Amygdala (tissue), 56 donors: ENCODE measurements at places on chromosomes 1 and 21.

DNA sequence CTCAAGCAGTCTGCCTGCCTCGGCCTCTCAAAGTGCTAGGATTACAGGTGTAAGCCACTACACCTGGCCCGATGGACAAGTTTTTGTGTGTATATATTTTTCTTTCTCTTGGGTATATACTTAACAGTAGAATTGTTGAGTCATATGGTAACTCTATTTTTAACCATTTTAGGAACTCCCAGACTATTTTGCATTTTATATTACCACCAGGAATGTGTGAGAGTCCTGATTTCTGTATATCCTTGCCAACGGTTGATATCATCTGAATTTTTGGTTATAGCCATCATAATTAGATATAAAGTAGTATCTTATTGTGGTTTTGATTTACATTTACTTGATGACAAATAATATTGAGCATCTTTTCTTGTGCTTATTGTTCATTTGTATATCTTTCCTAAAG is 20.7 kb downstream of the FNBP1L start:
- no peak for DNase-seq

DNA sequence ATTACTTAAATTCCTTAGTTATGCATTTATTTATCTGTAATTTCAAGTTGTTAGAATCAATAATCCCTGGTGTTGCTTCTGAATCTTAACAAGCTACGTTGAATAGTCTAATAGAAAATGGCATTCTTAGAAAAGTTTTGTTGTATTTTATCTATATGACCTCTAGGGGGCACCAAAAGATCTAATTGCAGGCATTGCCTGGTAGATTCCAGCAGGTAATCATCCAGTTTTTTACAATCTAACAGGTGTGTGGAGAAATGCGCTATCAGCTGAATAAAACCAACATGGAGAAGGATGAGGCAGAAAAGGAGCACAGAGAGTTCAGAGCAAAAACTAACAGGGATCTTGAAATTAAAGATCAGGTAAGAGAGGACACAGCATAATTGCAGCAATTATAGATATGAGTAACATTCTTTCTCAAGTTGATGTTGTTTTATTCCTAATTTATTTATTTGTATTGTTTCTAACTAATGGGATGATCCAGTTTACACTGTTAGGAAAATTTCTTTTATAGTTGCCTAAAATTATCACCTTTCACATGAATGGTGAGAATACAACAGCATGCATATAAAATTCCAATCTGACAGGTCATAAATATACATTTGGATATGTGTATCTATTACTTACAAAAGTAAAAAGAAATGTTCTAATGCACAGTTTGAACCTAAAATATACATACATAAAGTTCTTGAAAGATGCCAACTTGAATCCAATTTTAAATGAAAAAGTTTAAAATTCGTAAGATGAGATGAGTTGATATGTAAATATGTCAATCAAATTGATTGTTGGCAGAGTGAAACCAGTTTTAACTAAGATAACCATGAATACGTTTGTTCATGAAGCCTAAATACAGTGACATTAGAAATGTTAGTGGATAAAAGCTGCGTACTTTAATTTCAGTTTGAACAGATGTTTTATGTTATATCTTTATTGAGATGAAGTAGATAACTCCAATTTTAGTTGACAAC is 88.4 kb downstream of the SDCCAG8 start:
- no peak for DNase-seq

- DNase-seq, result peak; percentile 23
Measured at GRCh38 chr1:4397196-4397595, 257.2 kb upstream of the AJAP1 start.

DNA sequence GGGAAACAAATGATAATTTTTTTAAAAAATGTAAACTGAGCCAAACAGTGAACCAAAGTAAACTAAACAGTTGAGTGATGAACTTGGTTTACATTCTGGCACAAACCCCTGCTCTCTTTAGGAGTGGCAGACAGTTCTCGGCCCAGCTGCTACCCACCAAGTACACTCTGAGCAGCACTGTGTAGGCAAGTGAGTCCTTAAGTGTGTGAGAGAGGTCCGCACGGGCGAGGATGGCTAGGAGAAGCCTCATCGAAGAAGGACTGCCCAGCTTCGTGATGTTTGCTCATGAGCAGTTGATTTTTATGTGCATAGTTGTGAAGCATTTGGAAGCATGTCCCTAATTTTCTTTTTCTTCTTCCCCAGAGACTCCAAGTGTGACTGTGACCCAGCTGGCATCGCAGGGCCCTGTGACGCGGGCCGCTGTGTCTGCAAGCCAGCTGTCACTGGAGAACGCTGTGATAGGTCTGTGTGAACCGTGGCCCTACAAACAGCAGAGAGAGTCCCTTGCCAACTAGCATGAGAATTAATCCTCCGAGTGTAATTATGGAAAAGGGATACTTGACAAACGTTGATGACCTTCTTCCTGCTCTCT is 32.1 kb downstream of the LAMC2 start:
- no peak for DNase-seq

GRCh38 chr1:23810818-23811540 is 10.4 kb upstream of the GALE start:
- DNase-seq, result no peak

DNA sequence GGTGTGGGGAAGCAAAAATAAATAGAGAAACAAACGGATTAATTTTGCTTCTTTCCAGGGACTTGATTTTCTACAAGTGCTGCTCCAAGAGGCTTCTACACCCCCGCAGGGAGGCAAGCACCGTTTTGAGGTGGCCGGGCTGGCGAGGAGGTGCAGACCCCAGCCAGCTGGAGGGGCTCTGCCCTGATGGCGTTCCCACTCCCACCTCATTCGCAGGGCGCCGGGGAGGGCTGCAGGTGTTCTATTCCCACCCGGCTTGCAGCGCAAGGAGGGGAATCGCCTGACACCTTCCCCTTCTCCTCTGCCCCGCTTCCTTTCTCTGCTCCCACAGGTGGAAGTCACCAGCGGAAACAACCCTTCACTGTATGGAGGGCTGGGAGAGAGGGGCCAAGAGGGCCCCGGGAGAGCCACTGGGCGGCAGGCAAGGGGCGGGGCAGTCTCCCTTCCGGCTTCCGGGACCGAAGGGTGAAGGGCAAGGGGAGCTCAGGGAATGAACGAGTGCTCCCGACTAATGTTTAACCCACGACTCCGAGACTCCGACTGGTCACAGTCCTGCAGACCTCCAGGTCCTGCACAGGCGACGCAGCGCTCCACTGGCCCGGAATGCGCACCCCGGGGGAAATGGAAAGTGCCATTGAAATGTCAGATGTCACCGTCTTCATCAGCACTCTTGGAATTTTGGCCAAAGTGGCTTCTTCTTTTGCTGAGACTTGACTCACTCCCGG is 29.1 kb downstream of the TEX35 start:
- no peak for DNase-seq

DNA sequence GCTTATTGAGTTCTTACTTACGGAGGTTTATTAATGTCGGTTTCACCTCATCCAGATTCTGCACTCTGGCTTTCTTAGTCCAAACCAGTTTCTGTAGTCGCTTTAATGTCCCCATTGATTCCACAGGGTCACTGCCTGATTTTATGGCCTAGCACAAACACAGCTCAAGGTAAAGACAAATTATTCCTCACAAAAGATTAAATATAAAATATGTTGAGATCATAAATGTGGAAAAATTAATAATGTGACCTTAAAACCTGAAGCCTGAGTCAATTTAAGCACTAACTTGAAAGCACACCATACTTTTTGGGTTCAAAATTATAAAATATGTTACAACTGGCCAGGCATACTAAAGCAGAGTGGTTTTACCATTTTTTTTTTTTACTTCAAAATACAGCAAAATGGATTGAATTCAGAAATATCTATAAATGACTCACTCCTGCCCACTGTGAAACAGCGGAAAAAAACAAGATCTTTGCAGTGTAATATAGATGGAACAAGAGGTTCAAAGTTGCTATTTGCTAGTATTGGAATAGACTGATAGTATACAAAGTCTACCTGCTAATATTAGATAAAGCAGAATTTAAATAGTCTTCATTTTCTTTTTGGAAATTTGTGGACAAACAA is 37.6 kb upstream of the SAMSN1 start:
- DNase-seq, result no peak

- peak; percentile 51 for DNase-seq
Measured at GRCh38 chr1:109277434-109278204, 5.3 kb downstream of the PSRC1 start.

DNA sequence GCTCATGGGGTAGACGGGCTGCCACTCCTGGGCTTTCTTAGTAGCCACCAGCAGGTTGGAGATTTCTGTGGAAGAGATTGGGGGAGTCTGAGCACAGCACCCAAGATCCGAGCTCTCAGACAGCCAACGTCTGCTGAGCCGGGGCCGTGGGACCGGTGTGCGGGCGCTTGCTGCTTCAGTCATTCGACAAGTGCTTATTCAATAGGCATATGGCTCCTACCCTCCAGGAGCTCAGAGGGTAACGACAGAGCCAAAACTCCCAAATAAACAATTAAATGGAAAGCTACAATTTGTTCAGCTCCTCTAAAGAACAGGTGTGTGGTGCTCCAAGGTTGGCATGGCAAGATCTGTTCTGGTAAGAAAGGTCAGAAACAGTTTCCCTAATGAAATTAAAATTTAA is 106.0 kb downstream of the RAVER2 start:
- no peak for DNase-seq

GRCh38 chr1:226748306-226748705 is 9.2 kb upstream of the ITPKB start:
- DNase-seq, result no peak

GRCh38 chr1:67853704-67854103 is 20.4 kb upstream of the GNG12 start:
- DNase-seq, result peak; percentile 38

GRCh38 chr1:199377211-199377610 is 650.3 kb upstream of the NR5A2 start:
- no peak for DNase-seq

DNA sequence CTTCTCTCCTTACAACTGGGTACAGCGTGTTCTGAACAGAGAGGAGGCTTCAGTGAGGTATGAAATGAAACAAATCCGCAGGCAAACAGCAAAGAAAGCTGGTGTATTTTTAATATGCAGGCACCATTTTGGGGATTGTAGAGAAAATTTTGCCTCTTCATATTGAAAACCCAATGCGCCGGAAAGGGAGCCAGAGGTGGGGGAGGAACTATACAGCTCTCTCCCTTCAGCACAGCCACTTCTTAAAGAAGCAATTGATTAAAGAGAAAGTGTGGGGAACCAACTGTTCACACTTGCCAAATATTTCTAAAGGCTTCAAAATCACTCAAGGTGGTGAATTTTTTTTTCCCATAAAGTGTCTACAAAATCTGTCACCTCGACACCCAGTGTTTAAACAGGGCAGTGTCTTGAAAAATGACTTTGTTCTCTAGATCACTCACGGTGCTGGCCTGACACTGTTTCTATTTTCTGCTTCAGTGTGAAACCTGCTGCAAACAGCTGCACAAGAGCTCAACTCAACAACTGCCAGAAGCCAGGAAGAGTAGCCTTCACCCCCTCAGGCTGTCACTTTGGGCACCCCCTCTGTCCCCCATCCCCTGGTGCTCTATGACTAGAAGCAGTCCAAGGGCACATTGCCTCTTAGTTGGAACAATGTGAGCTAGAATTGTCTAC is 123.8 kb upstream of the CTTNBP2NL start:
- DNase-seq, result no peak

DNA sequence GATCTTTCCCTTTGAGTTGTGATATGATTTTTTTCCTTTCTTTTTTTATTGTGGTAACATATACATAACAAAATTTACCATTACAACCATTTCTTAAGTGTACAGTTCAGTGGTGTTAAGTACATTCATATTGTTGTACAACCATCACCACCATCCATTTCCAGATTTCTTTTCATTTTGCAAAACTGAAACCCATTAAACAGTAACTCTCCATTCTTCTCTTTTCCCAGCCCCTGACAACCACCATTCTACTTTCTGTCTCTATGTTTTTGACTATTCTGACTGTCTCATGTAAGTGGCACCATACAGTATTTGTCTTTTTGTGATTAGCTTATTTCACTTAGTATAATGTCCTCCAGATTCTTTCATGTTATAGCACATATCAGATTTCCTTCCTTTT is 30.3 kb downstream of the CEP350 start:
- no peak for DNase-seq

DNA sequence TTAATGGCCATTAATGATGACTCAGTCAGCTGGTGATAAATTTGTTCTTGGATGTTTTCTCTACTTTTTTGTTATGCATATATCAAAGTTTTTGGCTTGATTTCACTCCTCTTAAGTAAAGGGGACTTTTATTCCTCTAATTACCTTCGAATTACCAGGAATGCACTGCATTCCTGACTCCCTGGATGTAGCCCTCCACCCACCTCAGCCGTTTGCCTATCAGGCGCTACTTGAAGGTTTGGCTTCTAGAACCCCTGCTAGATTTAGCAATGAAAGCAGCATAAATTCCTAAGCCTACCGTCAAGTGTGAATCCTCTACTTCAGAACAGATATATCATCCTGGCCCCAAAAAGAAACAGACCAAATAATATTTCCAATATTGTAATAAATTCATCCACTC is 387.8 kb upstream of the ADGRL2 start:
- DNase-seq, result no peak

DNA sequence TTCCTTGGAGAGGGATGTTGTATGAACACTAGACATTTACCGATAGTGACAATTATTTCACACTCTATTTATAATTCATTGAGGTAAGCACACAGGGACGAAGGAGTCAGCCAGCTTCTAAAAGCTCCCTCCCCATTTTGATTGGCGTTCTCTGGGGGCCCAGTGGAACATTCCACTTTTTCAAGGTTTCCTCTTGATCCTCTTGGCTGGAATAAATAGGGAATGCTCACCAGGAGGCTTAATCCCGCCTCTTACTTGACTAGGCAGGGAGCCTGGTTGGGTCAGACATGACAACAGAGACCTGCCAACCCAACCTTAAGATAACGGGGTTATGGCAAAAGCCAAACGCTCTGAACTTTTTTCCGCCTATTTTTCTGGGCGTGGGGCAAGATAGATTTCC is 974 bp downstream of the ACTN2 start:
- DNase-seq, result no peak

GRCh38 chr1:59107916-59108315 is 189.0 kb upstream of the FGGY start:
- no peak for DNase-seq

DNA sequence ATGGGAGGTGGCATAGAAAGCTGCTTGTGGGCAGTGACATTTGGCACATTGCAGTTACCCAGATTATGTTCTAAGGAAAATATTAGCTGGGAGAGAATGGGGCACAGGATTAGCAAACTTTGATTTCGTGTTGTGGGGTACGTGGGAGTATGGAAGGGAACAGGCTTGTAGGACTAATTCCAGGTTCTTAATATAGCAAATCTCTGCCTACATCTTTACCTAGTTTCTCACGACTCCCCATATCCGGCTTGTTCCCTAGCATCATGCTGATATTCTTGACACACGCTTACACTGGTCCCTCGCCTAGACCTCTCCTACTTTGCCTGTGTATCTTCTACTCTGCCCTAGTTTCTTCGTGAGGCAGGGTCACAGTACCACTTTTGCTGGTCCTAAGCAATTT is 293.9 kb upstream of the PLXNA2 start:
- DNase-seq, result no peak

DNA sequence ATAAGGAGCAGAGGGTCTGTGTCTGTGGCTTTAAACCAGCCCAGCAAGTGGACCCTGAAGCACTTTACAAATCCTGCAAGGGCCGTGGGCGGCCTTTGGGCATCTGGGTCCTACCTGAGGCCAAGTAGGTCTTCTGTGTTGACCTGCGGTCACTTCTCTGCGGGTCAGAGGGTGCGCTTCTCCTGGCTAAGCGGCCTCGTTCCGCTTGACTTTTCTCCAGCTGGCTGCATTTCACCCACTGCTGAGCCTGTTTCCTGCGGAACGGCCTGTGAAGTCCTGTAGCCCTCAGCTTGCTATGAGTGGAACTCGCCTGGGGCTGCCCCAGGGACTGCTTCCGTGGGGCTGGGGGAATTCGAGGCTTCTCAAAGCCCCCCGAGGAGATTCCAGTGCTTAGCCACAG is 43.3 kb downstream of the SLC37A1 start:
- no peak for DNase-seq
